Spinal cord (tissue), 10 donors: ENCODE measurements at places on chromosomes 2 and 18.

GRCh38 chr2:109244750-109245382, 115.9 kb downstream of the SH3RF3 start:
- DNase-seq: no peak

DNA sequence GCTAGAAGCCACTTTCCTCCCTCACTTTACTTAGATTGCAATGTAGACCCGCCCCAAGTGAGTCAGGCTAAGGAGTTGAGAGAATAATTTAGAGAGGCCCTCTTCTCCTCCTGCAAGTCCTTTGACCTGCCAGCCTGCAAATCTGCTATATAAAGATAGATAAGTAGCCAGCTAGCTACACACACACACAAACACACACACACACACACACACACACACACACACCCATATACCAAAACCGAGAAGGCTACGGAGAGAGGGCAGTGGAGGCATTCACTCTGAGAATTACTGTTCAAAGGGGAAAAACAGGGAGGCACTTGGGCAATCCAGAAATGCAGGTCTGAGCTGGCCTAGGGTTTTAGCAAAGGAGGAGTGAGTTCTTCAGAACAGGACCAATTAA, 23.0 kb upstream of the SMAD7 start:
- no peak for DNase-seq

- no peak for DNase-seq
Observed at GRCh38 chr2:240386326-240386725, 49.1 kb upstream of the GPC1 start.

DNA sequence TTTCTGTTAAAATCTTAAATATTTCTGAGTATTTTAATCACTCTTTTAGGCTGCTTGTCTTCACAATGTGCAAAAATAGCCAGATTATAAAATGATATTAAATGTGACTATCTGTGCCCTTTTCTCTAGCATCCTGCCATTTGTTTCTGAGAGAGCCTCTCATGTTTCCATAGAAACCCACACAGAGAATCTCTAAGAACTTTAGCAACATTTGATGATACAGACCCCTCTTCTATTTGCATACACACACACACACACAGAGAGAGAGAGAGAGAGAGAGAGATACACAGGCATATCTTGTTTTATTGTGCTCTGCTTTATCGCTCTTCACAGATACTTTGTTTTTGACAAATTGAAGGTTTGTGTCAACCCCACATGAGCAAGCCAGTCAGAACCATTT, 134.5 kb upstream of the DDX18 start:
- DNase-seq: no peak

DNA sequence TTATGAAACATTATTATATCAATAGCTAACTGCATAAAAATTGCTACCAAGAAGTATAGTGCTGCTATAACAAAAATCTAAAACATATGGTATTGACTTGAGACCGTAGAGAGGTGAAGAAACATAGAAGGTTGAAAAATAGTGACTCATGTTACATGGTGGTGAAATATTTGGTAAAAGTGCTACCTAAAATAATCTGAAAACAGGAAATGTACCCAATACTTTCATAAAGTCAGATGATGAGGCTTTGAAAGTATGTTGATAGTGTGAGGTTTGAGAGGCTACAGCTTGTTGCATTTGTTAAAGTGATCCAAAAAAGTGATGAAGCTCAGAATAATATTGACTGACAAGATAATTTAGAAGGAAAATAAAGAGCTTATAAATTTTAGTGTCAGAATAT, 718.7 kb upstream of the SLC8A1 start:
- no peak for DNase-seq
